Cardiac muscle cell (in vitro differentiated cells and primary cell): ENCODE measurements at places on chromosomes 16 and 17.

- DNase-seq, result peak; percentile 99
These were observed 15.4 kb downstream of the TNS4 start for GRCh38 chr17:40485851-40486521.

GRCh38 chr16:88746506-88746905, 38.5 kb downstream of the PIEZO1 start:
- DNase-seq, result peak; percentile 51

DNA sequence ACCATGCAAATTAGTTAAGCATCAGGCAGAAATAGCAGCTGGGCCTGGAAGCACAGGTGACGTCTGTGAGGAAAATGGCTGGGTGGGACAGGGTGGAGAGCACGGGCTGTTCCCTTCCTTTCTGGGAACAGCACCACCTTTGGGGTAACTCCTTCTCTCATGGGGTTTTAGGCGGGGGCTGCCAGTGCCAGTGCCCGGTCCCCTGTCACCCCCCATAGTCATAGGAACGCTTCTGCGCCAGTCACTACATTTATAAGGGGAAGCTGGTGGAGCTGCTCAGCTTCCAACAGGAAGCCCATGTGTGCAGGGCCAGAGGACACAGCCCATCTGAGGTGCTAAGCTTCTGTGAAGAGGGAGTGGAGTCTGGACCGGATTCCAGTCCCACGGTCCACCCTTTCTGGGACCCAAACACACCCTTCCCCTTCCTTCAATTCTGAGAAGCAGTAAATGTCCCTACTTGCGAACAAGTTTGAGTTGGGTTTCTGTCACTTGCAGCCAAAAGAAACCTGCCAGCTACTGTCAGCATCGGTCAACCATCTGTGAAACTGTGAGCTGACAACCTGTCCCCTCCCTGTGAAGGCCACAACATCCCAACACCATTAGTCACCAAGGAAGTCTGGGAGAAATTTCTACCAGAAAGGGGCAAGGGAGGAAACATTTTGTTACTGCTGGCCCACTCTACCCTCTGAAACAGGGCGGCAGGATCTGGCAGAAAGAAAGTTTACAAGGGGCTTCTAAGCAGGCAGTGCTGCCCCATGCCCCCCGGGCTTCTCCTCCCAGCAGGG, 86.0 kb upstream of the AMZ2 start:
- DNase-seq, result no peak

DNA sequence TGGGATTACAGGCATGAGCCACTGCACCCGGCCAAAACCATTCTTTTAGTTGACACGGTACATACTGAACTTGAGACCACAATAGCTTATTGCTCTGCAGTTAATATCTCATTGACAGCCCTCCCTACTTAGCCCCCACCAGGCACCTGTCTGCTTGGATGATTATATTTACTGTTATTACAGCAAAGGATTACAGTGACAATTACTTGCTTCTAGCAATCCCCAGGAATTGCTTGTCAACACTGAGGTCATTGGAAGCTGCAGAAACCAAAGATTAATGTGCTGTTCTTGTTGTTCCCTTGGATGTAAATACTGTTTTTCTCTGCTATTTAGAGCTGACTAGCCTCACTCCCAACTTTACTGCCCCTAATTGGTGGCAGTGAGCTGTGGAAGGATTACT, 211.2 kb downstream of the LGALS9B start:
- no peak for DNase-seq

GRCh38 chr17:47702391-47702995, 8.5 kb downstream of the TBKBP1 start:
- no peak for DNase-seq

DNA sequence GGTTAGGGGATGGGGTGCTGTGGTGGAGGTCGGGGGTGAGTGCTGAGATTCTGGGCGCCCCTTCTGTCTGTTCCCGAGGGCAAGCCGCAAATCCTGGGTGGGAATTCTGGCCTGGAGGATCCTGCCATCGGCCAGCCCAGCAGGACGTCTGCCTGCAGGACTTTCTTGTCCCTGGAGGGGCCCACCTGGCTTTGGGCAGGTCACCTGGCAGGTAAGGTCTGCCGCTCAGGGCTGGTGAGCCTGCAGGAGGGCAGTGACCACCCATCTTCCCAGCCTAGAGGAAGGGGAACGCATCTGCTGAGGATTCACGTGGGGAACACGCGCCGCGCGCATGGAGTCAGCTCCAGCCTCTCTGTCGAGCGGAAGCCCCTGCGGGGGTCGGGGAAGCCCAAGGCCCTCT, 5.4 kb downstream of the RNF222 start:
- DNase-seq, result no peak
